ENCODE measurements at places on chromosomes 3 and 15.

GRCh38 chr3:119627461-119627860, 29.8 kb downstream of the PLA1A start:
- no peak for DNase-seq
- peaks cover 37% of the 10 kb centered on the region for H3K27me3 ChIP-seq
- H3K27ac ChIP-seq: no peak overlapping the region
- H3K4me1 ChIP-seq: peaks cover 4% of the 10 kb centered on the region
- no peaks in the 10 kb centered on the region for H3K36me3 ChIP-seq
- H3K4me3 ChIP-seq: no peak overlapping the region

DNA sequence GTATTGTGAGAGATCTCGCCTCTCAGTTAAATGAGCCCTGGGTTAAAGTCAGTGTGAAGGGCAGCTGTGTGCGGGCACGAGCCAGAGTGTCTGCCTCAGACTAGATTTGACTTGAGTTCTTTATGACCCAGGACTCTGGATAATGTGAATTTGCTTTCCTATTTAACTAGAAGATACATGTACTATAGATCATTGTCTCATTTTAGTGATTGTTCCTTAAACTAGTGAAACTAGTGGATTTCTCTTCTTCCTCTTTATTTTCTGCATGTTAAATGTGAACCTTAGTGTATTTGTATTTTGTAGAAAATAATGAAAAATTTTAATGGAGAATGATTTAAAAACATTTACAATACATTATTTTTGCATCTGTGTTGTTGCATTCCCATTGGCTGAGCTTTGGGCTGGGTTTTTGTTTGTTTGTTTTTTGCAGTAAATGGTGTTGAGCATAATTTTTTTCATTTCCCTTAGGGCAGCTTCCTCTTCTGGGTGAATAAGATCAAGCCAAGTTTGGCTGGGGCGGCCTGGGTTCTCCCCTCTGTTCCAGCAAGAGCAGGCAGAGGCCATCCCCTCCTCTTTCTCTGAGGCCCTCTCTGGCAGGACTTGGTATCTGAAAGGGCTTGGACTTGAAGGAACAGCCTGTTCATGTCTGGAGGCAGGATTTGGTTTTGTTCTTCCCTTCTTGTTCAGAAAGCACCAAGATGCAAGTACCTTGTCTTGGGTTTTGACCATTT, 15.0 kb downstream of the GCSAM start:
- no peaks in the 10 kb centered on the region for H3K27me3 ChIP-seq
- H3K36me3 ChIP-seq: peaks cover 14% of the 10 kb centered on the region
- no peak overlapping the region for H3K4me3 ChIP-seq
- H3K4me1 ChIP-seq: peaks cover 60% of the 10 kb centered on the region
- peak overlapping the region; percentile 61 for H3K27ac ChIP-seq

DNA sequence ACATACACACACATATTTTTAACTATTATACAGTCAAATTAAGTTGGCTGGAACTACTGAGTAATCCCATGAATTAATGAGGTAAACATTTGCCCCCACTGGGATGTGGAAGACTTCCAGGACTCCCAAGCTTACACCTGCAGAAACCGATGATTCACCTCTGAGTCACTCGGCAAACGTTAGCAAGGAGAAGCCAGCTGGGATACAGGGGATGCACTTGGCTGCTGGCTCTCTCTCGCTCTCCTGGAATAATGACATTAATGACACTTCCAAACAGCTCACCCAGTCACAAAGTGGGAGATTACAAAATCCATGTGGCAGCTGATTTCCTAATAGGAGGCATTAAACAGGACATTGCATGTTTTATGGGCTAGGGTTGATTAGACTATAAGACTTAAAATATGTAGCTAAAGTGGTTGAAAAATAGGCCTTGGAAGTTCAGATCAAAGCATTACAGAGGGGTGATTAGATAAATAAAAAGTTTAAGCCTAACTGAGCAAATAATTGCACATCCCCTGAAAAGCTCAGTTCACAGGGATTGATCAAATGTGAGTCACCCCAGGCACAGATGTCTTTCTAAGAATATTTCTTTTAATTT, 500.9 kb downstream of the SOX2 start:
- H3K4me1 ChIP-seq: no peaks in the 10 kb centered on the region
- H3K4me3 ChIP-seq: no peak overlapping the region
- no peaks in the 10 kb centered on the region for H3K27me3 ChIP-seq
- no peak for DNase-seq

GRCh38 chr3:174938102-174938501, 79.0 kb downstream of the NAALADL2 start:
- no peaks in the 10 kb centered on the region for H3K36me3 ChIP-seq
- H3K27ac ChIP-seq: no peak overlapping the region

DNA sequence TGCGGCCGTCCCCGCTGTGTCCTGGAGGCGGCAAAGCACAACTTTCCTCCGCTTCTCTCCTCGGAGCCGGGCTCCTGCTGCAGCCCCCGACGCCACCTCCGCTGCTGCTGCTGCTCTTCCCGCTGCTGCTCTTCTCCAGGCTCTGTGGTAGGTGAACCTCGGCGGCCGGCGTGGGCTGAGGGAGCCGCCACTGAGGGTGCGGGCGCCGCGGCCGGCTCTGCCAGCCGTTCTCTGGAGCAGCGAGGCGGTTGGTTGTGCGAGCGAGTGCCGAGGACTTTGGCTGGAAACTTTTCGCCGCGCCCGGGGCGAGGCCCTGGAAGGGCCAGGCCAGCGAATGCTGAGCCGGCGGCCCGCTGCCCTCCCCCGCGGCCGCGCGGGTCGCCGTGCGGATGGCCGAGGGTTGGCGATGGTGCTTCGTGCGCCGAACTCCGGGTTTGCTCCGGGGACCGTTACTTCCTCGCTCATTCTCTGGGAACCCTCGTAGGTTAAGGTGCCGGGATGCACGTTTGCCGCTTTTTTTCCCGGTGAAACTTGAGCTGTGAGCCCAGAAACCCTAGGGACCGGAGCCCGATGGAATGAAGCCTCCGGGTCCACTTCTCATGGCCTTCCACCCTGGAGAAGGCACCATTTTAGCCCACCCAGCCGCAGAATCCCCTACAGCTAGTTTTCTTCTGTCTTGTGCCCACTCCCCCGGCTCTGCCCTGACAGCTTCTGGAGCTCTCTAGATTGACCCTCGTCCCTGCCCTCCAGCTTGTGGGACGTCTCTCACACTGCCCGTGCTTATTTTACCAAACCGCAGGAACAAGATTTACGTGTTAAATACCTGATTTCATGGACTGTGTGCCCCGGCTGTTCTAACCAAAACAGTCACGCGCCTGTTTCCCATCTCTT, 660 bp downstream of the NECTIN3 start:
- H3K4me1 ChIP-seq: peaks cover 26% of the 10 kb centered on the region
- H3K4me3 ChIP-seq: peak overlapping the region; percentile 91
- no peaks in the 10 kb centered on the region for H3K36me3 ChIP-seq
- peaks cover 25% of the 10 kb centered on the region for H3K27me3 ChIP-seq
- no peak for DNase-seq
- H3K27ac ChIP-seq: peak overlapping the region; percentile 8

DNA sequence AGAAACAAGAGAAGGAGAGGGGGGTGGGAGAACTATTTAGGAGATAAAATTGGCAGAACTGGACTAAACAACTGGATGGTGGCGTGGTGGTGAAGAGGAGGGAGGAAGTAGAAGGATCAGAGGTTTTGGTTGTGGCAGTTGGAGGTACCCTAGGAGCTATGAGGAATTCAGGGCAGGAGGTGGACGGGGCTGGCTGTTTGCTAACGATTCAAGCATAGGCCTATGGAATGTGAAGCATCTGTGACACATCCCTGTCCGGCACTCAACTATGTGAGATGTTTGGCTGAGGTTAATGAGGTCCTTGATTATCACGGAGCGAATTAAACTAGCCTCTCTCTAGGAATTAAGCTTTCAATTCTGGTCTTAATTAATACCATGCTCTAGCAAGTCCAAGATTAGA, 13.5 kb downstream of the TARS3 start:
- no peak overlapping the region for H3K4me3 ChIP-seq
- H3K27ac ChIP-seq: no peak overlapping the region
- peaks cover 47% of the 10 kb centered on the region for H3K36me3 ChIP-seq
- H3K4me1 ChIP-seq: peaks cover 5% of the 10 kb centered on the region

DNA sequence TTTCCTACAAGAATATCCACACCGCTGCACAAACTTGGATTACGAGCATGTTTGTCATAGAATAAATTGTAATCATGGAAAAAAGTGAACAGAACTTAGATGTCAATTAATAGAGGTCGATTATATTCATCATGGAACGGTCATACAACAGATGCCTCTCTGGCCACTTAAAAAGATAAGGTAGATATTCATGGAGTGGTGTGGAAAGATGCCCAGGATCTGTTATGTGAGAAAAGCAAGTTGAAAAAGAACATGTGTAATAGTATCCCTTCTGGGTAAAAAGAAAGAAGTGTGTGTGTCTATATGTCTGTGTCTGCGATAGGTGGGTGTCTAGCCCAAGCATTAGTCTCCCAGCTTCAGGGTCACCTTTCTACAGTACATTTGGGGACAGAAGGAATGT, 113.3 kb downstream of the ANP32A start:
- peaks cover 7% of the 10 kb centered on the region for H3K27me3 ChIP-seq
- no peaks in the 10 kb centered on the region for H3K4me1 ChIP-seq
- DNase-seq: no peak
- H3K36me3 ChIP-seq: no peaks in the 10 kb centered on the region

DNA sequence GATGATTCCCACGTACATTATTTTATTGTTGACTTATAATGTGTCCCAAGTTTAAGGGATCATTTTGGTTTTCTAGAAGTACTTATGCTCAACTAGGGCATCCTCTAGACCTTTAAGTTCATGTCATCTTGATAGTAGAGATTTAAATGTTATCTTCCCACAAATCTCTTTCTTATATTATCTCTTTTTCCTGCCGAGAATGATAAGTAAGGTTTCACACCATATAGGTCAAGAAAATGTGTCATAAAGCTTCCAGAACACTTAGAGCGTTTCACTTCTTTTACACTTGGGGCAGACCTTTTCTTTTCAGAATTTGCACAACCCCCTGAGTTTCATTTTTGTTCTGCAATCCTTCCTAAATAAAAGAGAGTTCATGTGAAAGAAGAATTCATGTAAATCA, 142.0 kb upstream of the CBLB start:
- H3K36me3 ChIP-seq: no peaks in the 10 kb centered on the region
- H3K4me3 ChIP-seq: no peak overlapping the region
- DNase-seq: no peak
- peak overlapping the region; percentile 65 for H3K27ac ChIP-seq

DNA sequence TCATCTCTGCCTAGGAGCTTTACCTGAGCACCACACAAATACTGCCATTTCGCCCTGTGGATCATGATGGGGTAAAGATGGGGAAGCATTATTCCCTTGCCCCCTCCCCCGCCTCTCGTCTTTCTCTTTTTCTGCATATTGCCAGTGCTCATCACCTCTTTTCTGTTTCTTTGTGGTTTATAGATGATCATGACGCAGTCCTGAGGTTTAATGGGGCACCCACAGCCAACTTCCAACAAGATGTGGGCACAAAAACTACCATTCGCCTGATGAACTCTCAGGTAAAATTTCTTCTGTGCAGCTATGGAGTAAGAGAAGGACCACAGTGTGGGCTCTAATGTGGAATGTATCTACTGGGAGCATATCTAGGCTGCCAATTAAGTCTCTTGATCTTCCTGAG, 88.2 kb downstream of the RPL39L start:
- no peaks in the 10 kb centered on the region for H3K27me3 ChIP-seq
- H3K4me3 ChIP-seq: peak overlapping the region; percentile 28
- peak overlapping the region; percentile 56 for H3K27ac ChIP-seq
- peak; percentile 43 for DNase-seq

DNA sequence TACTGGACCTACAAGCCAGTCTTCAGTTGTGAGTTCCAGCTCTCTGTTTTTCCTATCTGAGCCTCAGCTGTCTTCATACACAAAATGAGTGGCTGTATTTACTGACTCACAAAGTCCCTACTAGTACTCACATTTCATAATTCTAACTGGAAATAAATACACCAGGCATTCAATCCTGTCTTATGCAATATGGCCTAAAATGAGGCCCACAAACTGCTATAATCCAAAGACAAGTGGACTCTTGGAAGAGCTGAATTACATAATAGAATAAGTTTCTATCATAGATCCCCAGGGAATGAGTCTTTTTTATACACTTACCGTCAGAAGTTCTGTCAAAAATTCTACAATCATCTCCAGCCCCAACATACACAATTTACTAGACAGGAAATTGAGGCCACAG, 211.9 kb downstream of the LRRN1 start:
- no peak overlapping the region for H3K4me3 ChIP-seq
- no peak overlapping the region for H3K27ac ChIP-seq
- peaks cover 7% of the 10 kb centered on the region for H3K4me1 ChIP-seq
- DNase-seq: no peak
- H3K36me3 ChIP-seq: peaks cover 2% of the 10 kb centered on the region

- H3K36me3 ChIP-seq: no peaks in the 10 kb centered on the region
- no peak overlapping the region for H3K27ac ChIP-seq
- no peaks in the 10 kb centered on the region for H3K4me1 ChIP-seq
Observed at GRCh38 chr3:193317682-193318300, 60.8 kb downstream of the ATP13A5 start.

DNA sequence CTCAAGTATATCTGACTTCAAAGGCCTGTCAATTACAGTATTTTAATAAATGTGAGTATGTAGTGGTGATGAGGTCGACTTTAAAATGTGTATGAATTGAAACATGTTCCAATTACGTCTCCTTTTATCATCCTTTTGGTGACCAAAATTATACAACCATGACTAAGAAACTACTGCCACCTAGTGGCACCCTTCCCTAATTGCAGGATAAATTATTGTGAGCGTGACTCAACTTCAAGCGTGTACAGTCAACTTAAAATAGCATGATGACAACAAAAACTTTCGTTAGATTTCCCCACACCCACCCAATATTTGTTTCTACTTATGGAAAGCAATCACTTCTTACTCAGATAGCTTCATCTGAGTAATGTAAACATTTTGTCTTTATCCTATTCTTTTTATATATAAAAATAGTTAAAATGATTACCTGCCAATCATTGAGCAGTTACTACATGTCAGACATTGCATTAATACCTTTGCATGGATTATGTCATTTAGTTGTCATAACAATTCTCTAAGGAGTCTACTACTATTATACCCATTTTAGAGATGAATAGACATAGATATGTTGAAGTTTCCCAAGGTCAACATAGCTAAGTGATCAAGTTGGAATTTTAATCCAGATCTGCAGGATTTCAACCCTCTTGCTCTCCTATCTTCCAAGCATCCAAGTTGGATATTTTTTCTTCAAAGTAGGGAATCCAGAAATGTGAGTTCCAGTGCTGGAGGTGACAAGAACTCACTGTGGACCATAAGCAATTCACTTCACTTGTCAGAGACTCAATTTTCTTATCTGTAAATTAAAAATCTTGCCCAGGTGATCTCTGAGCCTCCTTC, 106.0 kb downstream of the MEX3B start:
- peaks cover 4% of the 10 kb centered on the region for H3K4me1 ChIP-seq
- peaks cover 16% of the 10 kb centered on the region for H3K27me3 ChIP-seq
- H3K36me3 ChIP-seq: peaks cover 4% of the 10 kb centered on the region
- DNase-seq: no peak
- no peak overlapping the region for H3K4me3 ChIP-seq

DNA sequence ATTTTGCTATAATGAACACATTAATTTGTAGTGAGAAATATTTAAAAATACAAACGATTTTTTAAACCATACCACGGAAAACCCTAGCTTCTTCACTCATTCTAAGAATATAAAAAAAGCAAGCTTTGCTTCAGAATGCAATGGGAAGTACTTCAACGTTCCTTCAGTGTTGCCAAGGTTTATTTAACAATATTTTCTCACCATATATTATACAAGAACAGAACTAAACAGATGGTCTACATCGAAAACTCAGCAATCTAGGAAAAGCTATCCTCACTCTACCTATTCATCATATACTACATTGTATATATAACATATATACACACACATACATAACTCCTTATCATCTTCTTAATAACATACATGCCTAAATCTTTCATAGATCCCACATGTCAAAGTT, 1047.4 kb downstream of the IGSF11 start:
- no peaks in the 10 kb centered on the region for H3K36me3 ChIP-seq
- no peak for DNase-seq
- no peaks in the 10 kb centered on the region for H3K27me3 ChIP-seq
- H3K27ac ChIP-seq: no peak overlapping the region
- no peaks in the 10 kb centered on the region for H3K4me1 ChIP-seq
